ENCODE measurements at places on chromosomes 2 and 18.

- H3K4me3 ChIP-seq: no peak overlapping the region
- H3K4me1 ChIP-seq: no peaks in the 10 kb centered on the region
- no peaks in the 10 kb centered on the region for H3K36me3 ChIP-seq
- H3K27me3 ChIP-seq: peaks cover 37% of the 10 kb centered on the region
- no peak for DNase-seq
- no peak overlapping the region for H3K27ac ChIP-seq
Observed at GRCh38 chr2:104945121-104945520, 91.2 kb downstream of the POU3F3 start.

DNA sequence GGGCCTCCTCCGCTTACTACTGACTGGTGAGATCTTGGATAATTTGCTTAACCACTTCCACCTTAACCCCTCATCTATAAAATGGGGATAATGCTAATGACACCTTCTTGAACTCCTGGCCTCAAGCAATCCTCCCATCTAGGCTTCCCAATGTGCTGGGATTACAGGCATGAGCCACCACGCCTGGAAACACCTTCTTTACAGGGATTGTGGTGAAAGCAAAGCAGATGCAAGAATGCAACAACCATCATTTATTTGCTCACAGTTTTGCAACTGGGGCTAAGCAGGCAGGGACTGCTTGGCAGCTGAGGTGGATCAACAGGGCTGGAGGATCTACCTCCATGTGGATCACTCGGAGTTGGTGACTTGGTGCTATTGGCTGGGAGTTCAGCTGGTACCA lies 76.2 kb upstream of the ZNF532 start:
- H3K4me1 ChIP-seq: peaks cover 56% of the 10 kb centered on the region
- DNase-seq: no peak
- H3K36me3 ChIP-seq: no peaks in the 10 kb centered on the region
- H3K27ac ChIP-seq: peak overlapping the region; percentile 55
- no peak overlapping the region for H3K4me3 ChIP-seq

GRCh38 chr18:60196836-60197606 lies 175.6 kb downstream of the MC4R start:
- H3K4me1 ChIP-seq: no peaks in the 10 kb centered on the region
- no peaks in the 10 kb centered on the region for H3K27me3 ChIP-seq
- no peak overlapping the region for H3K27ac ChIP-seq
- H3K36me3 ChIP-seq: no peaks in the 10 kb centered on the region
- no peak for DNase-seq

DNA sequence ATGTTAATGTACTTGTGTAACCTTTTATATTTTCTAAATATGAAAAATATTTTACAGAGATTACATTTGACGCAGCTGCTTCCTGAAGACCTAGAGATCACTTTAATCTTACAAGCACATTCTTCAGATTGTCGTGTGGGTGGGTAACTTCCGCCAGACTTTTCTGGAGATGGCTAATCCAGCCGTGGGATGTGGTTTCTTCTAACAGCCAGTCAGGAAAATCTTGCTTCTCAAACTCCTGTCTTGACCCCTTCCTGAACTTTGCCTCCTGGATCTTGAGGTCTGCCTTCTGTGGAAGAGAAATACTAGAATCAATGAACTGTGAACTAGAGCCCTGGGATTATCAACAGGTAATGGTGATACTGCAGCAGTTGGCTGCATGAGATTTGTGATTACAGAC lies 401.6 kb upstream of the TNP1 start:
- no peak overlapping the region for H3K27ac ChIP-seq
- DNase-seq: no peak
- no peak overlapping the region for H3K4me3 ChIP-seq
- H3K4me1 ChIP-seq: no peaks in the 10 kb centered on the region
- no peaks in the 10 kb centered on the region for H3K27me3 ChIP-seq

DNA sequence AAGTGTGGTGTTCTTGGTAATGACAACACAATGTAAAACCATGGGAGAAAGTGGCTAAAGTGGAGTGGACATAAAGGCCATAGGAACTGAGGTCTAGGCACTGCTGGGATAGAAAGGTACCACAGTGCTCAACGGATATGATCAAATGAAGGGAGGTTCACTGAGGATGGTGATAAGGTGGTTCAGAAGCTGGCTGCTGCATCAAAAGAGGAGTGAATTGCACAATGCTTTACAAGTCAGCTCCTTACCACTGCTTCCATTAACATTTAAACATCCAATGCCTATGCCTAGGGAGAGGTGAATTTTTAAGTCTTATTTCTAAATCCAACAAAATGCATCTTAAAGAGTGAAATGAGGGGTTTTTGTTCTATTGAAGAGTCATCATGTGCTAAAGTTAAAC lies 100.1 kb upstream of the ITGB6 start:
- H3K36me3 ChIP-seq: peaks cover 95% of the 10 kb centered on the region
- DNase-seq: no peak
- H3K27ac ChIP-seq: no peak overlapping the region

DNA sequence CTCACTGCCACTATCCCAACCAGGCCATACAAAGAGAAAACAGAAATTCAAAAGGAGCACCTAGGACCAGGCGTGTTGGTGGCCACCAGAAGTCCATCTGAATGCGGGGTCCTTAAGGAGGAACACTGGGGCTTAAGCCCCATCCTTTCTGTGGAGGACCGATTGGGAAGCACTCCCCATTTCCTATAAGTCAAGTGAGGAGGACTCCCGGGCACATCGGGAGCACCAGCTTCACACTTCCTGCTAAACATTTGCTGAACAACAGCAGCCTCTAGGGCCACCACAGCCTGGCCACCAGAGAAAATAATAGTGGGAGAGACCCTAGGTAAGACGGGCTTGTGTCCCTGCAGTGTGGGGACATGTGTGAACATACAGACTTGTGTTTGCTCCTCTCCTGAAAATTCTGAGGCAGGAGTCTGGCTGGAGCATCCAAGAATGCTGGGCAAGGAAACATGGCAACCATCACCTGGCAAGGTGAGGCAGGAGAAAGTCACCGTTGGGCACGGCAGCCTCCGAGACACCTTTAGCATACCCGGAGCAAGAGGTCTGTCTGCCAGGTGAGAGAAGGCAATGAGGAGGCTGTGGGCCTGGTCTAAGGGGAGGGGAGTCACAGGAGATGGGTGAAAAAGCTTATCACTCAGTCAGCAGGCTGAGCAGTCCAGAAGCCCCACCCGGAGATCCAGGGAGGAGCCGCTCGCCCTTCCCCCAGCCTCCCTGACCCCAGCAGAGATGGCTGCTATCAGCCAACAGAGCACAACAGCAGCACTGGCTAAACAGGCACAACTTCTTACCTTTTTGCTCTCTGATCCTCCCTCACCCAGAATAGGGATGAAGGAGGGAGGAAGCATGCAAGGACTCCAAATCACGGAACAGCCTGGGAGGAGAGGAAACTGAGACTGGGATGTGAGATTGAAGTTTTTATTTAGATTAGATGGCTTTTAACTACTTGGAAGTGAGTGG lies 282.3 kb downstream of the EIPR1 start:
- no peak overlapping the region for H3K4me3 ChIP-seq
- no peaks in the 10 kb centered on the region for H3K36me3 ChIP-seq
- no peak overlapping the region for H3K27ac ChIP-seq
- no peaks in the 10 kb centered on the region for H3K4me1 ChIP-seq
- peaks cover 8% of the 10 kb centered on the region for H3K27me3 ChIP-seq

DNA sequence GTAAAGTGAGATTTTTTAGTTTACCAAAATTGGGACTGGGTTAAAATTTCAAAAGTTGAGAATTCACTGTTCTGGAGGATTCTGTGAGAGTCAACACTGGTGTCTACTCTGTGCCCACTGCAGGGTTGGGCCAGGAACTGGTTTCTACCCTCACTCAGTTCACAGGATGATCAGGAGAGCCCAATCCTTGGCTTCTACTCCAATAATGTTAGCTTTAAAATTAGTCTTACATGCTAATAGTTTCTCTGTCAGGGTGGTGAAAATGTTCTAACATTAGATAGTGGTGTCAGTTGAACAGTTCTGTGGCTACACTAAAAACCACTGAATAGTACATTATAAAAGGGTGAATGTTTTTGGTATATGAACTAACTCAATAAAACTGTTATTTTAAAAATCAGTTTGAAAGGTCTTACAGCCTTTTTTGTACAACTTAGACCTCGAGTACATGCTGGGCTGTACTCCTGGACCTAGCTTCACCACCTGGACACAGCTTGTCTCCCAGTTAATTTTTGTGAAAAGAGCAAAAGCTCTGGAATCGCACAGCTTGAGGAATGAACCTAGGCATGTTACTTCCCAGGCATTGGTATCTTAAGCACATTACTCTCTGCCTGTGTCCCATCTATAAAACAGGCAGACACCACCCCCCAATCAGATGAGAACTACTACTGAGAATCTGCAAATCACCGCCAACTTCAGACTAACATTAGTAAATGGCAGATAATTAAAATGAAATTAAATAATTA lies 44.4 kb downstream of the ACVR1 start:
- DNase-seq: no peak
- no peak overlapping the region for H3K4me3 ChIP-seq
- no peaks in the 10 kb centered on the region for H3K27me3 ChIP-seq
- H3K27ac ChIP-seq: peak overlapping the region; percentile 59

DNA sequence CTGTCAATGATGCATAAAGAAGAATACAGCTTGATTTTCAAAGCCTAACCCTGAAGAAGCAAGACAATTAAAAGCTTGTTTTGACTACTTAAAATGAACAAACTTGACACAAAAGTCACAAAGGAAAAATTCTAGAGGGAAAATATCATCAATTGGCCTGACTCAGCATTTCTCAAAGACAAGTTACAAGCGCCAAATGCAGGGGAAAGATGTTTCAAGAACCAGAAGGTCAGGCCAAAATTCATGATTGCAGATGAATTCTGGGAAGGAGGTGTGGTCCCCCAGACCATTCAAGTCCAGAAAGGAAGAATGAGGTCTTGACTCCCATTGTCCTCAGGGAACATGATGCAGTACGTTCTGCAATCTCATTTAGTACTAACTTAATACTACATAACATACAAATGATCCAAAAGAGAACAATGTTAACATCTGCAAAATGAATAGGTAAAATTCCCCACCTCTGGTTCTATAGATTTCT lies 64.5 kb downstream of the FAM210A start:
- H3K4me3 ChIP-seq: no peak overlapping the region
- DNase-seq: no peak
- H3K36me3 ChIP-seq: no peaks in the 10 kb centered on the region
- no peaks in the 10 kb centered on the region for H3K4me1 ChIP-seq
- no peaks in the 10 kb centered on the region for H3K27me3 ChIP-seq

DNA sequence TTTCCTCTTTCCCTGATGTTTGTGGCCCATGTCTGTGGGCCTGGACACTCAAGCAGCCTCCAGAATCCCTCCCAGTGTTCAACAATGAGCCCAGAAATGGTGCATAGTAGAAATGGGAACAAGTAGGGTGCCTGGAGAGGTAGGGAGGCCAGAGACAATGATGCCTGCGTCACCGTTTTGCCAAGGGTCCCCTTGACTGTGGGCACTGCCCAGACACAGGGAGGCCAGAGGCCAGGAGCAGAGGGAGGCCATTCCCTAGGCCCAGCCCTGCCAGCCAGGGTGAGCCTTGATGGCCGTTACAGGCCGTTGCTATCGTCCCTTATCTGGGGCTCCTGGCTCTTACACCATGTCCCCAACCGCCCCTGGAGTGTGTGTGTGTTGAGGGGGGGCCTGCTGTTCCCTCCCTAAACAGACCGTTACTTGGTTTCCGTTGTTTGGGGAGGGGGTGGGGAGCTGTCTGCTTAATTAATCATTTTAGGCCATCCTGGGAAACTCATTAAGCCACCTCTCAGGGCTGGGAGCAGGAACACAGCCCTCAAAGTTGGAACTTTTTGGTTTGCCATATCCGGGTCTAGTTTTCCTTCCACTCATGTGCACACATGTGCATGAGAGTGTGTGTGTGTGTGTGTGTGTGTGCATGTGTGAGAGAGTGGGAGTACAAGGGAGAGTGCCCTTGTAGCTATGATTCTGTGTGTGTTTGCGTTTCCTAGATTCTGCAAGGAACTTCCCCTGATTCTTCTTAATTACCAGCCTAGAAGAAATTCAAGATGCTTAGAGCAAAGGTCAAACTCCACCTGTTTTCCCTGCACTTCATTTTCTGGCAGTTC lies 135.2 kb upstream of the HAAO start:
- H3K4me1 ChIP-seq: peaks cover 95% of the 10 kb centered on the region
- H3K27me3 ChIP-seq: no peaks in the 10 kb centered on the region
- no peak for DNase-seq
- H3K27ac ChIP-seq: peak overlapping the region; percentile 84

DNA sequence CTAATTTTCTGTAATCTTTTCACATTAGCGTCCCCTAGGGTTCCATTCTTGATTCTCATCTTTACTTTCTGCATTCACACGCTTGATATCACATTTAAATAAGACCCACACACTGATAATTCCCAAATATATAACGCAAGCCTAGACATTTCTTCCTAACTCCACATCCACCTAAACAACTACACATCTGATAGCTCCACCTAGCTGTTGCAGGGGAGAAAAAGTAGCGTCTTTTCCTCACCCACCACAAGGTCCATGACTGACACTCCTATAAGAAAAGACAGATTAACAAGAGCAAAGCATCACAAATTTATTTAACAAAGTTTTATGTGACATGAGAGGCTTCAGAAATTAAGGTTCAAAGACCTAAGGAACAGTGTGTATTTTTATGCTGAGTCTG lies 862.2 kb upstream of the DDX18 start:
- no peaks in the 10 kb centered on the region for H3K27me3 ChIP-seq
- DNase-seq: no peak
- no peaks in the 10 kb centered on the region for H3K36me3 ChIP-seq
- H3K4me3 ChIP-seq: no peak overlapping the region
- H3K27ac ChIP-seq: no peak overlapping the region

GRCh38 chr2:178553047-178553446 lies 72.8 kb downstream of the PLEKHA3 start:
- no peak for DNase-seq
- no peaks in the 10 kb centered on the region for H3K36me3 ChIP-seq
- H3K4me1 ChIP-seq: no peaks in the 10 kb centered on the region
- H3K27me3 ChIP-seq: no peaks in the 10 kb centered on the region
- H3K4me3 ChIP-seq: no peak overlapping the region

DNA sequence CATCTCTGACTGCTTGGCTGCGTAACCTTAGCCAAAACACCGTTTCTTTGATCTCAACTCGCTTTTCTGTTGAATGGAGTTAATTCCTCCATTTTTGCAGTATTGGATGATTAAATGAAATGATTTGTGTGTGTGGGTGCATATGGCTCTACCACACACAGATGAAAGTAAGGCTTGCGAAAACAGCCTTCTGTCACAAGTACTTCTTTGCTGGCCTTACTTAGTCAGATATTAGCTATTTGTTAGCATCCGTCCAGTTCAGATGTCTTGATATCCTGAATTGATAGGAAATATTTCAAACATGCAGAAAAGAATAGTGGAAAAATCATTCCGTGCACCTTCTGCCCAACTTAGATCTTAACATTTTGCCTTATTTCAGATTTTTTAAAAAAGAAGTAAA lies 21.8 kb downstream of the NCOA1 start:
- no peaks in the 10 kb centered on the region for H3K36me3 ChIP-seq
- peaks cover 48% of the 10 kb centered on the region for H3K4me1 ChIP-seq
- H3K27ac ChIP-seq: no peak overlapping the region
- H3K4me3 ChIP-seq: no peak overlapping the region
- H3K27me3 ChIP-seq: no peaks in the 10 kb centered on the region

GRCh38 chr2:148888003-148888501 lies 13.0 kb downstream of the KIF5C start:
- H3K36me3 ChIP-seq: no peaks in the 10 kb centered on the region
- H3K4me3 ChIP-seq: no peak overlapping the region
- no peak overlapping the region for H3K27ac ChIP-seq

GRCh38 chr2:8234757-8235374 lies 447.0 kb upstream of the ID2 start:
- no peaks in the 10 kb centered on the region for H3K27me3 ChIP-seq
- no peaks in the 10 kb centered on the region for H3K36me3 ChIP-seq
- no peak overlapping the region for H3K4me3 ChIP-seq
- H3K4me1 ChIP-seq: peaks cover 20% of the 10 kb centered on the region
- no peak for DNase-seq
- no peak overlapping the region for H3K27ac ChIP-seq

All from esophagus squamous epithelium (tissue), 5 donors.